ENCODE measurements at places on chromosomes 3 and 15.
A peak's percentile ranks its signal among the peaks of the same experiment; 100 is the strongest.

DNA sequence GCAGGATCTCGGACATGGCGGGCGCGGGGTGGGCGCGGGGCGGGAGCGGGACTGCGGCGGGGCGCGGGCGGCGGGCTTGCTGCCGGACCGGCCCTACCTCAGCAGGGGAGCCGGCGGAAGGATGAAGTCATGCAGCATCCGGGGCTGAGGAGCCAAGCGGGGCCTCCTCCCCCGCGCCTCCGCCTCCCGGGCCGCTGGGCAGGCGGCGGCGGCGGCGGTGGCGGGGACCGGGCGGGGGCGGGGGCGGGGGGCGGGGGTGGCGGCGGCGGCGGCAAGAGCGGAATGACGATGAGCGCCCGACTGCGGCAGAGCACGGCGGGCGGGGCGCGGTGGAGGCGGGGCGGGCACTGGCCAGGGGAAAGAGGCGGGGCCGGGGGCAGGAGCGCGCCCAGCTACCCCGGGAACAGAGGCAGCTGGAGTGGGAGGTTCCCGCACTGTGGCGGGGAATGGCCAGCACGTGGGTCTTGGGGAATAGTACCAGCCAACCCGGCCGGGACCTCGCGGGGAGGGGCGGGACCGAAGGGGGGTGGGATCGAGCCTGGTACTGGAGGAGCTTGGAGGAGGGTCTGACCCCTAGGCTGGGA lies at the start of gene CAMK2N2:
Gene CAMK2N2 (minus strand): TSS at position 284 of the 584 bp plus-strand sequence. CDS start 268 bp downstream, at position 16.
- DNase-seq = peak; percentile 30

GRCh38 chr3:27669591-27669990 lies 52.5 kb downstream of the EOMES start:
- no peak for DNase-seq

GRCh38 chr3:115862099-115862498 lies 238.8 kb downstream of the GAP43 start:
- DNase-seq = no peak

DNA sequence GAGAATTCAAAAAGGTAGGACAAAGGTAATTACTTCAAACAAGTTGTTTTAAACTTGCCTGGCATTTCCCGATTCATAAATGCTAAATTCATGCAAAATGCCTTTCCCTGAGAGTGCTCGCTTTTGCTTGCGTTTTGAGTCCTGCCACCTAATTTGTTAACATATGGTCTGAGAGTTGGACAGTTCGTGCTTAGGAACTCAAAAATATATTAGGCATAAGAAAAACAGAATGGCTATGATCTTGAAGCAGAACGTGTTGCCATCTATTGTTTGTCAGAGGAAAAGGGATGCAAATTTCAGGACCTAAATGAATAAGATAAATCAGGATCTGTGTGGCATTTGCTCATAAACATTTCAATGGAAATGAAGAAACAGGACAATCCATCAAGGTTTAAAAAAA lies 195.8 kb downstream of the ZMAT3 start:
- no peak for DNase-seq

GRCh38 chr3:117630885-117631284 lies 921.3 kb downstream of the TUSC7 start:
- DNase-seq = no peak

- no peak for DNase-seq
These were observed 467.5 kb downstream of the C3orf38 start for GRCh38 chr3:88617283-88617682.

DNA sequence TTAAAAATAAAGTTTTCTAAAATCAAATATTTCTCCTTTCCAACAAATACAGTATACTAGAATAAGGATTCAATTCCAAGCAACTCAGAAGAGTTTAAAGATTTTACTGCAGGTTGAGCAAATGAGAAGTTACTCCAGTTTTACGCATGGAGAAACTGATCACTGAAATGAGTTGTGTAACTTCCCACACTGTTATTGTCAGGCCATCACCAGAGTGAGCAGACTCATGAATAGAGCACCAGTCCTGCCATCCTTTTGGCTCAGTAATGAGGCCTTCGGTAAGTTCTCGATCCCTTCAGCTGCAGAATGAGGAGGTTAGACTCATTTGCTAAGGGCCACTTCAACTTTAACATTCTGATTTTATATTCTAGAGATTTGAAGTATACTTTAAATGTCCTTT lies 48.1 kb downstream of the OSBPL10 start:
- DNase-seq = no peak

GRCh38 chr3:45322616-45323015 lies 65.8 kb upstream of the LARS2 start:
- no peak for DNase-seq

DNA sequence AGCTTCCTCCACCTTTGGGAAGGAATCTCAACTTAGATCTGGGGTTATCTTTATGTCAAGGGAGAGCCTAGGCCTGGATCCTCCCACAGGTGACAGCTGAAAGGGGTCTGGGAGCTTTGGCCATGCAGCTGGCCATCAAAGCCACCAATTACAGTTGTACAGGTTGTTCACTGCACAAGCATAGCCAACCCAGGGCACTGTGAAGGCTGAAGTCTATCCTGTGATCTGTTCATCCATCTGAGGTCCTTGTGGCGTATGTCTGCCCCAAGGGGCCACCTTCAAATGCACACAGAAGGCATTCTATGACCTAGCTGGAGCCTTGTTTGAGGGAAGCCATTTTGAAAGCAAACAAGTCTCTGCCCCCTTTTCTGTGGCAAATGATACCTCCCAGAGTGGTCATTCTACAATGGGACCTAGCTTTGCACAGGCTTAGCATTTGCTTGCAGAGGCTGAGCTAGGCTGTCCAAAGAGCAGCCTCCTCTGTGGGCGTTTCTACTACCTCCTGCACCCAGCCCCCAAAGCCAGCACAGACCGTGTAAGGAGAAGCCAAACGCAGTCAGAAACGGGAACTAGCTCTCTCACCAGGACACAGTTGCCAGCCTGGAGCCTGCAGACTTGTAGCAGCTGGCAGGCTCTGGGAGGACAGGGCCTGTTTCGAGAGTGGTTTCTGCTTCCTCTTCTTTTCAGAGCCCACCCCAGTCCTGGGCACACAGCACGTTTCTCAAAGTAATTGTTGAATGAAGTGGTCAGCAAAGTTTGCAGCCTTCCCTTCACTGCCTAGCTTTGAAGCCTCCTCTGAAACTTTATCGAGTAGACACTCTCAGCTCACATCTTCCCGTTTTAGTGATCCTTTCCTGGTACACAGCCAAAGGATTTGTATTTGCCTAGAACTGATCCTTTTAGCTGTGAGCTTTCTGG lies 157.3 kb upstream of the SMAD3 start:
- no peak for DNase-seq

GRCh38 chr15:64754663-64755426 lies 20.5 kb downstream of the RBPMS2 start:
- DNase-seq = no peak

DNA sequence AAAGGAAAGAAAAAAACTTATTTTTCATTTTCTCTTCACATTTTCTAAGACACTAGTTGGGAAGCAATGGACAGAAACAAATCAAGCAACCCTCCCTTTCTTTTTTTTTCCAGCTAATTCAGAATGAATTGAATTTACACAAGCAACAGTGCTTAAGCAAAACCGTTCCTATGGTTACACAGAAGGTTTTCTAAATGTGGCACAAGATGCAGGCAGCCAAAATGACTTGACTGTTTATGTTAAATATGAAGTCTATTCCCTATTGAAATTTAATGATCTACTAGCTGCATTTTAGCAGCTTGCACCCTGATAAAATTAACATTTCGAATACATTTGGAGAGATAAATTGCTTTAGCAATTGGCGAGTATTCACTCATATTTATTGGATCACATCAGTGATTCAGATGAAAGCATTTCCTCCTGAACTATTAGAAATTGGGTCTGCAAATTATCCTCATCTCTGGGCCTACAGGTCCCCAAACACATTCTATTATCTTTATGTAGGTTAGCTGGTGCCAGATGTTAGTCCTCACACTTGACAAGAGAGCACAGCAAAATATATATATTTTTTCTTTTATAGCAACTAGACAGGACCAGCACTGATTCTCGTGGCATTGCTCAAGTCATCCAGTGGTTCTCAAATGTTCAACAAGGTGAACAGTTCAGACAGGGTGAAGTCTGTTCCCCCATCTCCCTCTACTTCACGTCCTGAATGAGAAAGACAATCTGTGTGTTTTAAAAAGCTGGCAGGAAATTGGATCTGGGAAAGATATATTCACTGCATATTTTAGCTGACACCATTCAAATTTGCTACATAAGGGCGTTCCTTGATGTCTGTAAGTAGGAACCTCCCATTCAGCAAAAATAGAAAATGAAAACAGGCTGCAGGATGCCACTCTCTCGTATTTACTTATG lies 463.6 kb upstream of the KCNMB2 start:
- DNase-seq = no peak

DNA sequence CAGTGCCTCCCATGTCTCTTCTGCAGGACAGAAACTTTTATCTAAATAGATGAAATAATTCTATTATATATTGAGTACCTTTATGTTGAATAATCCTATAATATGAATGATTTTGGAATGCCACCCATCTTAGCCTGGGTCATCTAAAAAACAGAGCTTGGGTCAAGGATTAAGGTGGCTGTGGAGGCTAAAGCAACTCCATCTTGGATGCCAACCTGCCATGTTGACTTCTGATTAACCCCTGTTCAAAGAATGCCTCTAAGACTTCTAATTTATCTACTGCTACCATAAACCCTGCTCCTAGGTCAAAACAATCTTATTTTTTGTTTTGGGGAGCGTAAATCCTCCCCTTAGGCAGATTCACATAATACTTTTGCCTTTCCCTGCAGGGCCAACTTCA lies 31.5 kb upstream of the C15orf39 start:
- no peak for DNase-seq

GRCh38 chr15:98169551-98169950 lies 209.0 kb downstream of the ARRDC4 start:
- peak; percentile 4 for DNase-seq

- DNase-seq = no peak
These were observed 68.8 kb downstream of the ZNF385D start for GRCh38 chr3:21682206-21682605.

DNA sequence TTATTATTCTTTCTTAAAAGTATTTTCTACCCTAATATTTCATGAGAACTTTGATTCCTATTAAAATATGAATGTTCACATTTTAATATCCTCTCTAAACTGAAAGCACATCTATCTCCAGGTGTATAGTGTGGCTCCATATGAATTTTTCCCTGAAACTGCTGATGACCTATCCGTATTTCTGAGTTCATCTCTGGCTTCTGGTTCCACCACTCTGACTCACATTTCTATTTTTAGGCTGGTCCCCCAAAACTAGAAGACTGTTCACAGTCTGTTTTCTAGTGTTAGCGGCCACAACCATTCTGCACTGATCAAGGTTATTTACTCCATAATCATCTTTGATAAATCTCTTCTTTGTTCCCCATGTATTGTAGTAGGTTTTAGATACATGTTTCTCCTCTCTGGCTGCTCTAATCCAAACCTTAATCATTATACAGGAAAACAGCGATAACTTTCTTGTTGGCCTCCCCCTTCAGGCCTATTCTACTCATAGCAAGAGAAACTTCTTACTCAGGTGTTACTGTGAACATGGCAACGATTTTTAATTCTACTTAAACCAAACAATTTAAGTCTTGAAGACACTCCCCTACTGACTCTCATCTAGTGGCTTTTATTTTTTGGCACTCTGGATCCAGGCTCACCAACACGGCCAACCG lies 12.8 kb downstream of the ADPGK start:
- no peak for DNase-seq

- no peak for DNase-seq
These were observed 51.5 kb downstream of the PLXNA1 start for GRCh38 chr3:127034195-127034989.

GRCh38 chr3:126184465-126185000 lies 4.1 kb upstream of the ALDH1L1 start:
- DNase-seq = no peak

DNA sequence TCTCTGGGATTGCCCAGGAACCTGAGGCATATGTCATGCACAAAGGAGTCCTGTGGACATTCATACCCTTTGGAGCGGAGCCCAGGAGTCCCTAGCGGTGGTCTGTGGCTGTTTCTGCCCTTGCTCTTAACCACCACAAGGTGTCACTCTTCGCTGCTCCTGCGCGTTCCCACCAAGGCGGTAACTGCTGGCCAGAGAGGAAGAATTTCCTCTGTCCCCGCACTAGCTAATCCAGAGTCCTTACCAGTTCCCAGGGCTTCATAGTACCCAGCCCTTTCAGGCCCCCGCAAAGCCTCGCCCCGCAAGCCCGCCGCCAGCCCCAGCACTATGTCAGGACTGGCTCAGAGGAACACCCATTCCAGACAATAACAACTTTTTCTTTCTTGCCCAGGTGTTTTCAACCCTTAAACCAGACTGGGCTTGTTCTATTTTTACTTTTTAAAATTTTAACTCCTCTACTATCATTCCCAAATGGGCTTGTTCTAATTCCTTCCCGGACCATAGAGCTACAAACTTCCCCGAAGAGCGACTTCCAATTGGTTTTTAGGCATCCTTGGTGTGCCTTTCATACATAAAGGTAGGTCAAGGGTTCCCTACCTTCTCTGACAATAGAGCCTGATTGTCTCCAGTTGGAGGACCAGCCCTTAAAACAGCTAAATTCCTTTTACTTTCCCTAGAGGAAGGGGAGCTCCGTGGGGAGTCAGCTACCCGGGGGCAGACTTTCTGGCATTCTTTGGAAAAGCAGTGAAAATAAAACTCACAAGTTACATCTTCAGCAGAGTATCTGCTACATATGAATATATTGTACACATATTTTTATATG lies 31.8 kb upstream of the ZNF774 start:
- DNase-seq = peak; percentile 54

GRCh38 chr3:154992655-154993054 lies 87.5 kb upstream of the MME start:
- no peak for DNase-seq

GRCh38 chr3:16313886-16314645 lies 49.1 kb downstream of the OXNAD1 start:
- no peak for DNase-seq

- no peak for DNase-seq
These were observed 51.2 kb upstream of the ITGA11 start for GRCh38 chr15:68483165-68483564.

DNA sequence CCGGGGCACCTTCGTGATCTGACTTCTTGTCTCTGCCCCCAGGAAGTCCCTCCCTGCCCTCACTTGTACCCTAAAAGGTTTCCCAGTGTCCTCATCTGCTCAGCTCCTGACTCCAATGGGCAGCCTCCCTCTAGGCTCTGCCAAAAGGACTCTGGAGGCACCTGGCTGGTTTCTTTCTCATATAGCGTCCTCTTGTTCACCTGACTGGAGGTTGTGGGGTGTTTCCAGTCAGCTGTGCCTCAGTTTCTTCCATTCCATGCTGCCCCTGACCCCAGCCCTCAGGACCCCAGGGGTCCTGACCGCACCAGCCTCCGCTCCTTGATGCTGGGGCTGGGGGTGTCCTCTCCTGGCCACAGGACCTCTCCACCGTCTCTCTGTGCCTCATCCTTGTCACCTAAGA lies 2.5 kb downstream of the PRR23E start:
- no peak for DNase-seq
